Stimulated activated CD8-positive, alpha-beta memory T cell treated with anti-CD3 and anti-CD28 coated beads, Interleukin-4, amount 100 ng/mL, for 24 hours (primary cell): ENCODE measurements at places on chromosomes 5 and 9.

- DNase-seq = no peak
These were observed 55.8 kb downstream of the PHAX start for GRCh38 chr5:126656401-126657007.

DNA sequence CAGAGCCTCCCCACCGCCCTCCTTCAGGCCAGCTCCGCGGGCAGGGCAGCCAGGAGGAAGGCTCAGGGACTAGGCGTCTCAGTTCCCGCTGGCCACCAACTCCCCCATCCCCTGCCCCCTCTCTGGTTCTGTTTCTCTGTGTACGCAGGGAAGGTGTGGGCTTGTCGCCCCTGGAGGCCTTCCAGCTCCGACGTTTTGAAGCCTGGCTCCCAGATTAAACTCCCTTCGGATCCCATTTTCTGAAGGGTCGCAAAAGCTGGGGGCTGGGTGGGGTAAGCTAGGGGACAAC lies 346 bp downstream of the ATOX1 start:
- DNase-seq = no peak

- no peak for DNase-seq
These were observed 96.5 kb upstream of the PITX1 start for GRCh38 chr5:135130261-135131215.

DNA sequence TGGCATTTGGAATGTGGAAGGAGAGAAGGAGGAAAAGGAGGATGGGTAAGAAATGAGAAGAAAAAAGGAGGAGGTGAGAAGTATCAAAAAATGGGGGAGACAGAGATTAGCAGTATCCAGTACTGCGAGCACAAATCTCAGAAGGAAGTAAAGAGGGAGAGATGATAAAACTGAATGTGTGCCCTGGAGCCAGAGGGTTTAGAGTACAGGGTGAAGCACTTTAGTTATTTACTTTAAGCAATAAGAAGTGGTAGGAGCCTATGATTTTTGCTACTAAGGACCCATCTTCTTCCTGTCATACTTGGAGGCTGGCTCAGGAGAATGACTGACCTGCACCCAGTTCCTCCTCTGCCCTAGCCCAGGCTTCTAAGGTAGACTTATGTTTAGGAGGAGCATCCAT lies 94.9 kb downstream of the ADRB2 start:
- no peak for DNase-seq

- no peak for DNase-seq
These were observed 40.3 kb downstream of the HEXB start for GRCh38 chr5:74725331-74725730.

DNA sequence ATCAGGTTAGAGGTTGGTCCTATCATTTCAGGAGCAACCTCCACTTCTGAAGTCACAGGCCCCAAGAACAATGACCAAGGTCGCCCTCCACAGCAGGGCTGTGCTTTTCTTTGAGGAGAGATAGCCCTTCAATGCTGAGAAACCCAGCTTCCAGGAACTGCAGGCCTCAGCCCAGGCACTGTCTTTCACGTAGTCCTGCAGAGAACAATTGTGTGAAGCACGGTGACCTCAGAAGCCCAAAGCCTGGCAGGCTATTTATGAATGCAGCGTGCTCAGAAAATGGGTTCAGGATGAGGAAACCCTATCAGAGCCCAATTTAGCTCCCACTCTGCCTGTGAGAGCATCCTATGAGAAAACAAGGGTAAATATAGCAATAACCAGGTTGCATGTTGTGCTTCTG lies 388.3 kb downstream of the PLK2 start:
- no peak for DNase-seq

- DNase-seq = no peak
These were observed 166.2 kb downstream of the AUH start for GRCh38 chr9:91195372-91196012.

DNA sequence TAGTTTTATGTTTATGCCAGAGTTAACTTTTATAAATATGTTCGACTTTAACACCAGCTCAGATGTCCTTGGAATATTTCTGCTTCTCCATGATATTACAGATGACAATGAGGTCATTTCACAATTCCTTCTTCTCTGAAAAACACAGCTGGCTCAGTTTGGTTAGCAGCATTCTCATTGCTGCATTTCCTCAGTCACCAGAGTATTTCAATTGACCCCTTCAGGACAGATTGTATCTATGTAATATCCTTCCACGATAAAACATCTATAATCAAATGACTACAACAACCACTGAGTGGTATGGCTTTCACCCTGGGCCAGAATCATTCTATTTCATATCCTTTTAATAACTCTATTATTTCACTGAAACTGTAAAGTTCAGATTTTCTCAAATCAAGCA lies 148.7 kb downstream of the OXCT1 start:
- no peak for DNase-seq

DNA sequence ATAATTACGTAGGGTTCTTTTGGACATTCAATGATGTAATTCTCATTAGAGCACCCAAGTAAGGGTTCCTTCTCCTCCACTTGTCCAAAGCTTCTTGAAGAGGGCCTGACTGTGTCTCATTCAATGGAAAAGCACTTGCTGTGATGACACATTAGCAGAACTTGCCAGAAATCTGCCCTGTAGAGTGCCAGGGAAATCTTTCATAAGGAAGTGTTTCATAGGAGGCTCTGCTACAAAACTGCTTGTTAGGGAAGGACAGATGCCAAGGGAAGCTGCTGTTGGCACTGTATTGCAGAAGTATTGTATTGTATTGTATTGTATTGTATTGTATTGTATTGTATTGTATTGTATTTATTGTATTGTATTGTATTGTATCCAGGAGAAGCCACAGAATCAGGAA lies 45.5 kb upstream of the MPDZ start:
- no peak for DNase-seq

DNA sequence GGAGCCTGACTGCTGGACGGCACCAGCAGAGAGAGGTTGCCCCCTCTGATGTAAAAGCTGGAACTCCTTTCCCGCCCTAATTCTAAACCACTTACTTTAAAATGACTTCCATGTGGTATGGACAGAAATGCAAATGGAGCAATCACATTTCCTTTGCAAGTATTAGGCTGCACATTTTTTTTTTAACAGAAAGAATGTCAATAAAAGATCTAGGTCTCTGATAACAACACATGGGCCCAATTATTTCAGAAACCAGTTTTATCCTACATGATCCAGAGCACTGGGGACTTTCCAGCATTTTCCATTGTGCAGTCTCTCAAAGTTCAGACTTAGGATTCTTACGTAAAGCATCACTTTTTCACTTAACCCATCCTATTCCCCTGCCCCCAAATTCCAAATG lies 203.7 kb downstream of the NXNL2 start:
- no peak for DNase-seq

GRCh38 chr9:116005205-116005604 lies 148.4 kb upstream of the PAPPA start:
- DNase-seq = no peak

DNA sequence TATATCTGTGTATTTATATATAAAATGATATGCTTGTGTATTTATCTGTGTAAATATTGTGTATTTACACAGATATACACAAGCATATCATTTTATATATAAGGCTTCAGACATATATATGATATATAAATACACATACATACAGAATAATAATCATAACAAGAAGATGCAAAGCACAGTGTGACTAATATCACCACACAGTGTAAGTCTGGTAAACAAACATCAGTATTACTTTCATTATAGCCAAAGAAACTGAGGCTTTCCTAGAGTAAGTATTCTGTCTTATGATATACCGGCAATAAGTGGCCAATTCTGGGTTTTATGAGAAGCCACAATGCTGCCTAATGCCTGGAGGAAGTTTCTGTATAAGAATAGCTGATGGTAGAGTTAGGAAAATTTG lies 29.9 kb upstream of the RAPGEF6 start:
- DNase-seq = no peak

GRCh38 chr5:109898269-109899162 lies 208.8 kb downstream of the MAN2A1 start:
- no peak for DNase-seq

DNA sequence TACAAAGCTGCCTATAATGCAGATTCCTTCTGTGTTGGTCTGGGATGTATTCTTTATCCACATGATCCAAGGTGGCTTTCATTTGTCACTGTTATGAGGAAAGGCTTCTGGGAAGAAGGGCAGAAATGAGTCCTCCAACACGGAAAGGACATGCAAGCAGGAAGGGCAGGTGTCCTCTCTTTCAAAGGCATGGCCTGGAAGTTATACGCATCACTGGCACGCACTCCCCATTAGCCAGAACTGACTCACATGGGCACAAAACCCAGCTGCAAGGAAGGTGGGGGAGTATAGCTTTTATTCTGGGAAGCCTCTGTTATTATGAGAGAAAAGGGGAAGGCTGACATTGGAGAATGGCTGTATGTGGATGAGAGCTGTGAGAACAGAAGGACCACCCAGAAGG lies 141.3 kb upstream of the ZNF618 start:
- DNase-seq = no peak

- no peak for DNase-seq
These were observed 10.7 kb upstream of the LECT2 start for GRCh38 chr5:135965504-135965903.

- DNase-seq = no peak
These were observed 88.1 kb downstream of the FGF1 start for GRCh38 chr5:142597546-142598337.

DNA sequence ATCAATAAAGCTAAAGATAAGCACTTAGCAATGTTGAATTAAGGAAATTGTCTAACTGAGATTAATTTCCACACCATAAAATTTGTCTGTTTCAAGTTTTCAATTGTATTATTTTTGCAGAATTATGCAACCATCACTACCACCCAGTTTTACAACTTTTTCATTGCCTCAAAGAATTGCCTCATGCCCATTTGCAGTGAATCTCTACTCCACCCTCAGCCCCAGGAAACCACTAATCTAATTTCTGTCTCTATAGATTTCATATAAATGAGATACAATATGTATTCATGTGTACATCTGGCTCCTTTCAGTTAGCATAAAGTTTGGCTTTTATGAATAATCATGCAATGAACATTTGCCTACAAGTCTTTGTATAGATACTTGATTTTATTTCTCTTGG lies 72.9 kb downstream of the PTCD2 start:
- no peak for DNase-seq
